ENCODE measurements at places on chromosomes 7 and 10.

DNA sequence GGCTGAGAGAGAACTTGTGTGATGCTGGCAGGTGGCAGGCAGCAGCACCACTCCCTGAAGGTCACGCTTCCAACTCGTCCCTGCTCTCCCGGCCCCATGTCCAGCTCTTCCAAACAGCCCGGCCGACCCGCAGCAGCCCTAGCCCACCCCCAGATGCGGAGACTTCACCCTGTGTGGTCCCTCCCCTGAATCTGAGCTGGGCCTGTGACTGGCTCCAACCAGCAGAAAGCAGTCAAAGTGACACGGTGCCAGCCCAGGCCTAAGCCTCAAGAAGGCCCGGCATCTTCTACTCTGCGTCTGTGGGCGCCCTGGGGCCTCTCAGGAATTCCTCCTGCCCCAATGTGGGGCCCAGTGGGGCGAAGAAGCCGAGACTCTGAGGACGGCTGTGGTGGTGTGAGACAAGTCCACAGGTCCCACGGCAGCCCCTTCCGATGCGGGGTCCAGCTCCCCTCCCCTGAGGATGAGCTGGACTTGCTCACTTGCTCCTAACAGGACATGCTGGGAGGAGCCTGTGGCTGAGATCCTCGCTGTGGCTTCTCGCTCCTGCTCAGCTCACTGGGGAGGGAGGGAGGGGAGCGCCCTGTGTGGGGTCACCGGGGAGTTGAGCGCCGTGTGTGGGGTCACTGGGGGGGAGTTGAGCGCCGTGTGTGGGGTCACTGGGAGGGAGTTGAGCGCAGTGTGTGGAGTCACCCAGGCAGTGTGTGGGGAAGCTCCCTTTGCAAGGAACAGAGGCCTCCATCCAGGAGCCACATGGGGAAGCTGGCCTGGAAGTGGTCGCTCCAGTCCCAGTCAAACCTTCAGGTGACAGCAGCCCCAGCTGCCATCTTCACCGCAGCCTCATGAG lies 9.5 kb downstream of the STK32C start:
- DNase-seq: no peak

- DNase-seq: no peak
Observed at GRCh38 chr10:62264702-62265436, 3.8 kb downstream of the RTKN2 start.

- DNase-seq: no peak
Observed at GRCh38 chr10:82144153-82144552, 269.2 kb downstream of the NRG3 start.

DNA sequence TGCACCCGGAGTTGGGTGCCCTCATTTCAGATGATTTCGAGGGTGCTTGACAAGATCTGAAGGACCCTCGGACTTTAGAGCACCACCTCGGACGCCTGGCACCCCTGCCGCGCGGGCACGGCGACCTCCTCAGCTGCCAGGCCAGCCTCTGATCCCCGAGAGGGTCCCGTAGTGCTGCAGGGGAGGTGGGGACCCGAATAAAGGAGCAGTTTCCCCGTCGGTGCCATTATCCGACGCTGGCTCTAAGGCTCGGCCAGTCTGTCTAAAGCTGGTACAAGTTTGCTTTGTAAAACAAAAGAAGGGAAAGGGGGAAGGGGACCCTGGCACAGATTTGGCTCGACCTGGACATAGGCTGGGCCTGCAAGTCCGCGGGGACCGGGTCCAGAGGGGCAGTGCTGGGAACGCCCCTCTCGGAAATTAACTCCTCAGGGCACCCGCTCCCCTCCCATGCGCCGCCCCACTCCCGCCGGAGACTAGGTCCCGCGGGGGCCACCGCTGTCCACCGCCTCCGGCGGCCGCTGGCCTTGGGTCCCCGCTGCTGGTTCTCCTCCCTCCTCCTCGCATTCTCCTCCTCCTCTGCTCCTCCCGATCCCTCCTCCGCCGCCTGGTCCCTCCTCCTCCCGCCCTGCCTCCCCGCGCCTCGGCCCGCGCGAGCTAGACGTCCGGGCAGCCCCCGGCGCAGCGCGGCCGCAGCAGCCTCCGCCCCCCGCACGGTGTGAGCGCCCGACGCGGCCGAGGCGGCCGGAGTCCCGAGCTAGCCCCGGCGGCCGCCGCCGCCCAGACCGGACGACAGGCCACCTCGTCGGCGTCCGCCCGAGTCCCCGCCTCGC lies at the start of gene EGFR:
Gene EGFR, plus strand, starts transcription at position 657 of the 830 bp plus-strand sequence. CDS start 261 bp downstream, outside the sequence.
- DNase-seq: no peak
